Activated naive CD4-positive, alpha-beta T cell treated with anti-CD3 and anti-CD28 coated beads, Interleukin-2, amount 50 U/mL, for 72 hours (primary cell): ENCODE measurements at places on chromosomes 1 and 21. TPM values are rescaled to one million over a fixed set of nuclear protein-coding genes. Genes with fewer than 3 reads are reported as not detected.
A peak's percentile ranks its signal among the peaks of the same experiment; 100 is the strongest.

DNA sequence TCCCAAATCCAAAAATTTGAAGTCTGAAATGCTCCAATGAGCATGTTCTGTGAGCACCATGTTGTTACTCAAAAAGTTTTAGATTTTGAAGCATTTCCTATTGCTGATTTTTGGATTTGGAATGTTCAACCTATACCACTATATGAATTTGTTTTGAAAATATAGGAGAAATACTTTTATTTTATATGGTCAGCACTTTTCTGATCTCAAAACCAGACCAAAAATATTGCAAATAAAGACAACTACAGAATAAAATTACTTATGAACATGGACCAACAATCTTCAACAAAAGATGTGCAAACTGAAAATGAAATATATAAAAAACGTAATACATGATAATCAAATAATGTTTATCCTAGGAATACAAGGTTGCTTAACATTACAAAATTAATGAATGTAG is 73.7 kb upstream of the APOBEC4 start:
- no peak for DNase-seq

- DNase-seq, result peak; percentile 61
Measured at GRCh38 chr1:221708076-221708571, 33.8 kb downstream of the DUSP10 start.

The CELSR2 gene
- total RNA-seq, result 0.39 TPM

The NTNG1 gene
- not detected for total RNA-seq
